Tibial nerve (tissue), 4 donors: ENCODE measurements at places on chromosomes 1 and 21.

GRCh38 chr1:200686620-200687019 is 16.9 kb upstream of the DDX59 start:
- DNase-seq, result no peak

GRCh38 chr1:58317694-58318093 is 228.8 kb downstream of the OMA1 start:
- DNase-seq, result no peak

GRCh38 chr1:167484726-167485502 is 33.4 kb downstream of the CD247 start:
- DNase-seq, result no peak

- DNase-seq, result no peak
Observed at GRCh38 chr1:220990427-220991339, 111.4 kb downstream of the HLX start.

GRCh38 chr1:9315411-9316079 is 22.9 kb downstream of the SPSB1 start:
- no peak for DNase-seq
